ENCODE measurements at places on chromosomes 11 and 22.

- no peak for DNase-seq
These were observed 37.8 kb downstream of the RNF141 start for GRCh38 chr11:10503221-10503620.

DNA sequence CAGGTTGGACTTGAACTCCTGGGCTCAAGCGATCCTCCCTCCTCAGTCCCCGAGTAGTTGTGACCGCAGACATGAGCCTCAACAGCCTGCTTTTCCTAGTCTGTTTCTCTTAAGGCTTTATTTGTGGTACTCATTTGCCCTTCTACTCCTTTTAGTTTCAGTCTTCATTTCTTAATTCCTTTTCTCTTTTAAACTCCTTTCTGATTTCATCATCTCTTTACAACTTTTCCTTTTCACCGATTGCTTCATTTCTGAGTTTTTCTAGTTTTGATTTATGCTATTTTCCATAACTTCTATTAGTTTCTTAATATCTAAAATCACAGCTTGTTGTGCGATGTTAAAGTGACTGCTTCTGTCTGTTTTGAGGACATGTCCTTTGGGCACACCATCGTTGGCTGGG, 17.3 kb upstream of the MRGPRF start:
- no peak for DNase-seq

DNA sequence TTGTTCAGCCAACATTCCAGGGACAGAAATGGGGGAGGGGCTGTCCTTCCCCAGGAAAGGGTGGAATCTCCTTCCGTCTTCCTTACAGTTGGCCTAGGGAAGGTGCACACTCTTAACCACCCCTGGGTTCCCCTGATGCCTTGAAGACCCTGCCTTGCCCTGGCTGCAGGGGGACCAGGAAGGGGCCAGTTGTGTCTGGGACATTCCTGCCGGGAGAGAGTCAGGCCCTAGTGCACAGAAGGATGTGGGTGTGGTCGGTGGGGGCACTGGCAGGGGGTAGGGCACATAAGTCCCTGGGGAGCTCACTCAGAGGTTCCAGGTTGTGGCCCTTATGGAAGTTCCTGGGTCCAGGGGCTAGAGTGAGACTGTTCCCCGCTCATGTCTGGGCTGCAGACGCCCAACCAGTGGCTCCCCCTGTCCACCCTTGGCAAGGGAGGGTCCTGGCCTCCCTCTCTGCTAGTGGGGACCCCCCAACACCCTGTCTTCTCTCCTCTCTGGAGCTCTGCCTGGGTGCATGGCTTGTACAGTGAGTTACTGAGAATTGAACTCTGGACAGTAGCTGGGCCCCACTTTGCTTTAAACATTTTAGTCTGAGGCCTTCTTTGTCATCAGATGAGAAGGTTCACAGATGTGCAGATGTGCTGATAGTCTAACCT, 2.0 kb upstream of the APOBEC3A start:
- DNase-seq = no peak

GRCh38 chr11:34566208-34566551, 52.6 kb upstream of the ELF5 start:
- DNase-seq = no peak

DNA sequence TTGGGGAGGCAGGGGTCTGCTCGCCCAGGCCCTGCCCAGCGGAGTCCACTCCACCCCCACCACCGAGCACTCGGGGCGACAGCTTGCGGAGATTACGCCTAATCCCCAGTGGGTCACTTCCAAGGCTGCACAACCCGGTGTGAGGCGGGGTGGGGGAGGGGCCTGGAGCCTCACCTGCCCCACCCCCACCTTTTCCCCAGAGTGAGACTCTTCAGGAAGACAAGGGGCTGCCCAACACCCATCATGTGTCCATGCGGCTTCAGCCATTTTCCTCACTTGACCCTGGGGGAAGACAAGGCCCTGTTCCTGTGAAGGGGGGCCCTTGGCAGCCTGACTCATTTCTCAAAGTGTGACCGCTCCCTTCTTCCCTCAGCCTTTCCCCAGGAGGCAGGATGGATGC, 12.5 kb downstream of the SYNGR1 start:
- no peak for DNase-seq

DNA sequence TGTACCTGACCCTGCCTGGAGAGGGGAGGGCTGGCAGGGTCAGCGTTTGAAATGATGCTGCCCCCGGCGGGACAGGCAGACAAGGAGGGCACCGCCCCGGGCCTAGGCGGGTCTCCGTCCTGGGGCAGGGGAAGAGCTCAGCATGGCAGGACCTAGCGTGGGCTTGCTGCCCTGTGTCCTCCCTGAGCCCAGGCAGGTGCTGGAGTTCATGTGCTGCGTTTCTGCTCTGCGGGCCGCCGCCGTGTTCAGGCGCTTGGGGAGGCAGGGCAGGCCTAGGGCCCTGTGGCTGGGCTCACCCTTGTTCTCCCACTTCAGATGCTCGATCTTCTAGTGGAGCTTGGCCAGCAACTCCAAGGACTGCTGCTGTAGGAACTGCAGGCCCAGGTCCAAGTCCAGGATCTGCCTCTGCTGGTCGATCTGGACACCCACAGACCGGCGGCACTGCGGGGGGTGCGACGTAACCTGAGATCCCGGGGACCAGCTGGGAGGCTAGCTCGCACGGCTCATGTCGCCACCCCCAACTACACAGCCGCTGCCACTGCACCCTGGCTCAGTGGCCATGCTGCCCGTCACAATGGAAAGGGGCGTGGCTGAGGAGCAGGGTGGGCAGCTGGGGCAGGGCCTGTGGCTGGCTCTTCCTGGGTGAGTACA, 84.4 kb downstream of the MED15 start:
- DNase-seq = no peak

- DNase-seq = no peak
These were observed 30.1 kb downstream of the ANO1 start for GRCh38 chr11:70108250-70108649.

DNA sequence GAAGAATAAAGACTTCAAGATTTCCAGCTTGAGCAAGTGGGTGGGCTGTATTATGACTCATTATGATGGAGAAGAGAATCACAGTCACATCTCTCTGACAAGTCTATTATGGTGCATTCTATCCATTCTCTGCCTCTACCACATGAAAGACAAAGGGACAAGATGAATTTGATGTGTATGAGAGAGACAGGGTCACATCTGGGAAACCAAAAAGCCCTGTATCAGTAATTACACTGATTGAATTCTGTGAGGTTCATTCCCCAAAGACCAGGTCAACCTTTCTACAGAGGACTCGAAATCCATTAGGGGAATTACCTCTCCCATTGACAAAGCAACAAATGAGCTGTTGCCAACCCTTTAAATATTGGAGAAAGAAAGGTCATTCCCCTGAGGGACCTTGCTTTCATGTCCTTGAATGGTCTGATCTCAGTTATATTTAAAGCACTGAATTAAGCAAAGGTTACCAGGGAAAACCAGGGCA, 109.6 kb downstream of the USP35 start:
- no peak for DNase-seq

DNA sequence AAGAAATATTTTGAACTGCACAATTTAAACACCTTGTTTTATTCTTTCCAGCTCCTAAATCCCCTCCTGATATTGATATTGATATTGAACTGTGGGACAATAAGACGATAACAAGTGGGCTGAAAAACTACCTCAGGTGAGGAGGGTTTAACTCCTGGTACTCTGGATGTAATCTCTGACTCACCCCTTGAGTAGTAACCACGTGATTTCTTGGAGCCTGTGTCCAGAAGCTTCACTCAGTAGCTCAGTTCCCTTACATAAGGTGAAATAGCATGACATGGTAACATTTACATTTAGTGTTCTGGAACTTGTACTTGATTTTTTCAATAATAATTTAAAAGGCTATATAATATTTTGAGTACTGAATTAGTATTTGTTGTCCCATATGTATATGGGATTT, 168.0 kb downstream of the PGR start:
- no peak for DNase-seq

GRCh38 chr11:15101072-15101709, 13.5 kb upstream of the INSC start:
- peak; percentile 16 for DNase-seq

GRCh38 chr11:114713756-114714155, 35.4 kb downstream of the NXPE2 start:
- no peak for DNase-seq

GRCh38 chr11:122031813-122032212, 84.2 kb downstream of the BLID start:
- no peak for DNase-seq

GRCh38 chr11:9787260-9787659, 123.4 kb downstream of the SWAP70 start:
- DNase-seq = no peak

DNA sequence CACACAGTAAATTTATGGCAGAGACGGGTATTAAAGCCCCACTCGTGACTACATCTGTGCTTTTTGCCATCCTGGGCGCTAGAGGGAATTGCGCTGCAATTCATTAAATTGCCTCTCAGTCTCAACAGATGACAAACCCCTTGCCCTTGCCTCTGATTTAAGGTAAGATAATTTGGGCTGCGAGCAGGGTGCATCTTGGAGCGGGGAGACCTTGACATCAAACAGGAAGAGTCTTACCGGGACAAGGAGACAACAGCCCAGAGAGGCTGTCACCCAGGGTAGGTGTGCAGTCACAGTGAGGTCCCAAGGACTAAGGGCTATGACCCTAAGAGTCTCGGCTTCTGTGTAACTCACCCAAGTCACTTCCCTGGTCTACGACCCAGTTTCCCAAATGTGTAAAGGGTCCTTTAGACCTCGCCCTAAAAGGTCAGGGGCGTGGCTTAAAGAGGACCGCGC, 449 bp upstream of the TOM1 start:
- DNase-seq = no peak

DNA sequence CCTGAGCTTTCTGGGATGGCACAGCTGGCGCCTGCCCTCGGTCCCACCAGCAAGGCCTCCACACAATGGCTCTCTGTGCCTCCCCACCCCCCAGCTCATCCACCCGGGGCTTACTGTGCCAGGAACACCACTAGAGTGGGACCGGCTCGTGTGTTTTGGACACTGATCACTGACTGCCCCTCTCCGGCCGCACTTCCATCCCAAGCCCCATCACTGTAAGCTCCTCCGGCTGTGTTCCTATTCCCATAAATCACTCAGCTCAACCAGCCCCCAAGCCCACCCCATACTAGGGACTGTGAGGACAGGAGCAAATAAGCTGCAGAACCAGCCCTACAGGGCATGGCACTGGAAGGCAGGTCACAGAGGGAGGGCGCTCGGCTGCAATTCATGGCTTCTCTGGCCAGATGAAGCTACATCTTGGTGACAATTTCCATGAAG, 7.3 kb downstream of the APBB1 start:
- DNase-seq = no peak

GRCh38 chr11:36354221-36355003, 58.3 kb downstream of the PRR5L start:
- no peak for DNase-seq

DNA sequence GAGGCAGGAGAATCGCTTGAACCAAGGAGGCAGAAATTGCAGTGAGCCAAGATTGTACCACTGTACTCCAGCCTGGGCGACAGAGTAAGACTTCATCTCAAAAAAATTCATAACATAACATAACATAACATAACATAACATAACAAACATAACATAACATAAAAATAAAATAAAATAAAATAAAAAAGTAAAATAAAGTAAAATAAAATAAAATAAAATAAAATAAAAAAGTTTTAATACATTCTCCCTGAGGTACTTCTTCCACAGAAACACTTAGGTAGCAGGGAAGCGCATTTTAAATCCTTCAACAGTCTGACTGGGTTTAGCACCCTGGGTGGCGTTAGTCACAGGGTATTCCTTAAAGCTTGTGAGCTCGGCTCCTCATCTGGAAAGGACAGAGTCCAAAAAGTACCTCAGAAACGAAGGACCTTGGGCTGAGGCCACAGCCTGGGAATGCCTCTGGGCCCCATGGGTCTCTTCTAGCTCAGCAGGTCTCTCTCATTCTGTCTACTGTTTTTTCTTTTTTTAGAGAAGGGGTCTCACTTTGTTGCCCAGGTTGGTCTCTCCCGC, 41.7 kb downstream of the MICAL3 start:
- DNase-seq = no peak

DNA sequence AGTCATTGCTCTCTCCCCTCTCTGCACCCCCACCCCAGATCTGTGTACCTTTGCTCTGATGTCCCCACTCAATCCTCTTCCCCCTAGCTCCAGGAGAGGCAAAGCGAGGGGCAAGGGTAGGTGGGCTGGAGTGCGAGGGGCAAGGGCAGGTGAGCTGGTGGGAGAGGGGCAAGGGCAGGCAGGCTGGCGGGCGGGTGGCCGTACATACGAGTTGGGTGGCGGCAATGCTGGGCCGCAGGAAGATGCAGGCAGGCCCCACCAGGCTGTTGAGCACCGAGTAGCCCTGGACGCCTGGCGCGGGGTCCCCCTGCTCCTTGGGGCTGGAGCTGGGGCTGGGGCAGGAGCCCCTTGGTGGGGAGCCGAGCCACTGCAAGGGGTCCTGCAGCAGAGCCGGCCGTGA, 908 bp downstream of the CABP2 start:
- no peak for DNase-seq

- DNase-seq = no peak
These were observed 599.1 kb downstream of the BRD1 start for GRCh38 chr22:49228431-49229037.

DNA sequence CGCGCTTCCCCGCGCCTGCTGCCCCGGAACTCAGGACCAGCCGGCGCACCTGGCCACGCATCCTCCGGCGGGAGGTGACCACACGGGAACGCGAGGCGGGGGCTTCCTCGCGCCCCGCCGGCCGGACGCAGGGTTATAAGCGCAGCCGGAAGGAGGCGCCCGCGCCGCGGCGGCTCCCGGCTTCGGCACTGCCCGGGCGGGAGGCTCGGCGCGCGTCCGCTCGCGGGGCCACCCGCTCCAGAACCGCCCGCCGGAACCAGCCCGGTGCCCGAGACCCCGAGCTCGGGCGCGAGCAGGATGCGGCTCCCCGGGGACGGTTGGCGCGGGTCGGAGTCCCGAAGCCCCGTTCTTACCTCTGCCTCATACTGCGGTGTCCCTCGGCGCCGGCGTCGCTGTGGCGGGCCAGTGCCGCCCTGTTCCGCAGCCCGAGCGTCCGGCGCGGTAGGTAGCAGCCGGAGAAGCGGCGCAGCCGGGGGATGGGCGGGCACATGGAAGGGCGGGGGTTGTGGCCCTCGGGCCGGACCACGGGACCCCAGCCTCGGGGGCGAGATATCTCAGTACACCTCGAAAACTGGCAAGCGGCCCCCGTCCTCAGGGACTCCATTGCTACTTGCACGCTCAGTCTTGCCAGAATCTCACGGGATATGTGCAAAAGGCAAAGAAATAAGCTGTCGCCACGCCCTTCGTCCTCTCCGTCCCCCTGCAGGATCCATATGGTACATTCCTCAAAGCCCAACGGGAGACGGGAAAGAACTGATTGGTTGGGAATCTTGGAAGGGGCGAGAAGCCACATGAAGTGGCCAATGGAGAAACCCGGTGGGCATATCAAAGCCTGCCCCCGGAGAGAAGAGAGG, 23.1 kb downstream of the MICAL3 start:
- DNase-seq = peak; percentile 79

All from DMS79 (cell line).